ENCODE measurements at places on chromosomes 11 and 22.

- DNase-seq = peak; percentile 57
Measured at GRCh38 chr11:63951779-63952536, 13.2 kb downstream of the NAA40 start.

- DNase-seq = no peak
Measured at GRCh38 chr11:46736615-46737014, 17.6 kb downstream of the F2 start.

GRCh38 chr11:126611438-126611837 lies 256.0 kb downstream of the ST3GAL4 start:
- DNase-seq = no peak

DNA sequence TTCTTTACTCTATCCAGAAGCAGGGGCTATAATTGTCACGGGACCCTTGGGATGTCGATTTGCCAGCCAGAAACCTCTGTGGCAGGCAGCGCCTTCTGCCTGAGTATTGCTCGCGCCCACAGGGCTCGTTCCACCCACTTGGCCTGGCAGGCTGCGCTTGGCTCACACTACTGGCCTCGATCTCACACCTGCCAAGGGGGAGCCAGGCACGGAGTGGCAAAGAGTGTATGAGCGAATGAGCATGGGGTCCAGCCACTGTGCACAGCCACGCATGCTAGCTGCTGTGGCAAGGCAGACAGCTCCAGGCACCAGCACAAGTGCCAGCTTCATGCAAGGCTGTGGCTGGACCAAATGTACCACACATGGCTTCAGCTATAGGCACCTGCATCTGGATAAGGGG lies 599.8 kb downstream of the DLG2 start:
- DNase-seq = no peak

DNA sequence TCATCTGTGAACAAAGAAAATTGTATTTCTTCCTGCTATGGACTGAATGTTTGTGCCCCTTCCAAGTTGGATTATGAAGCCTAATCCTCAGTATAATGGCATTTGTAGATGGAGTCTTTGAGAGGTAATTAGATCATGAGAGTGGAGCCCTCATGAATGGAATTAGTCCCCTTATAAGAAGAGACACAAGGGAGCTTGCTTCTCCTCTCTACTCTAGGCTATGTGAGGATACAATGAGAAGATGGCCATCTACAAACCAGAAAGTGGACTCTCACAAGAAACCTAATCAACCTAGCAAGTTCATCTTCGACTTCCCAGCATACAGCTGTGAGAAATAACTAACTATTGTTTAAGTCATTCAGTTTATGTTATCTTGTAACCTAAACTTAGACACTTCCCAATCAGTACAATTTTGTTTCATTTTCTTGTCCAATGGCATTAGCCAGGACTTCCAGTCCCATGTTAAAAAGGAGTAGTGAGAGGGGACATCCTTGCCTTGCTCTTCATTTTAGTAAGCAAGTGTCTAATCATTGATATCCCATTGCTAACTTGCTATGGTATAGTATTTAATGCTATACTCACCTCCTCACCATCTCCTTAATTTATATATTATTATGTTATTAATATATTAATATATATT lies 45.7 kb downstream of the PDGFD start:
- no peak for DNase-seq

- DNase-seq = peak; percentile 76
Measured at GRCh38 chr11:7671347-7672215, 1.7 kb downstream of the CYB5R2 start.

DNA sequence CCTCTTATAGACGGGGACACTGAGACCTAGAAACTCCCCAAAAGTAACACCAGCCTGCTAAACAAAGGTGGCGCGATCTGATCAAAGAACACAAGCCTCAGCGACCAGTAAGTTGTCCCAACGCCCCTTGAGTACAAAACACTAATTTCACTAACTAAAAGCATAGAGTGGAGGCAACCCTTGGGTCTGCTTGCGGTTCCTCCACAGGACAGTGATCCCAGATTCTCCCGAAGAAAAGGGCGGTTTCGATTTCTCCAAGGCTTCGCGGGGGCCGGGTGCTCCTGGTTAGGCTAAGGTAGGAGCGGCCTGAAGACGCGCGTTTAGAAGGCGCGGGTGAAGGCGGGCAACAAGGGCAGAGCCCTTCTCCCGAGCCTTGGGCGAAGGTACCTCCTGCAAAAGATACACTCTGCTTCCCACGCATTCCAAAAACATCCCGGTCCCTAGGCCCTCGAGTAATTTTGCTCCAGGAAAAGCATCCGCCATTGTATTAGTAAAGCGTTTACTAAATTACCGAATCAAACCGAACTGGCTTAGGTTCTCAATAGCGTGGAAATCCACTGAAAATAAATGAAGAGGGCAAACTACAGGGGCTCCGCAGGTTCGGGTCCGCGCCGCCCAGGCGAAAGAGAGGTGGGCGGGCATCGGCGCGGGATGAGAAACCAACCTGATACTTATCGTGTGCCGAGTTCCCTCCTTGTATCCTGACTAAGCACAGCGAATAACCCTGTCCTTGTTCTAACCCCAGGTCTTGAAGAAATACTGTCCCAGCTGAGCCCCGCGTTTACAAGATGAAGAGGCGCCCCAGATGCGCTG lies 2.0 kb downstream of the WT1 start:
- DNase-seq = peak; percentile 34
